ENCODE measurements at places on chromosomes 11 and 22. TPM values are rescaled to one million over a fixed set of nuclear protein-coding genes. Genes with fewer than 3 reads are reported as not detected.

RASD2 gene
- total RNA-seq, result 1.7 TPM

TEAD1 gene
- 22.1 TPM for total RNA-seq

NUMA1 gene
- total RNA-seq, result 110 TPM

C11orf97 gene
- 0.49 TPM for total RNA-seq

FOLR1 gene
- 0.25 TPM for total RNA-seq

CCDC73 gene
- total RNA-seq, result under 0.01 TPM

All from temporal lobe (tissue), 4 donors.